Esophagus squamous epithelium (tissue), 5 donors: ENCODE measurements at places on chromosomes 11 and 22.

GRCh38 chr22:49227670-49228069, 600.0 kb downstream of the BRD1 start:
- no peaks in the 10 kb centered on the region for H3K36me3 ChIP-seq
- no peak for DNase-seq
- no peaks in the 10 kb centered on the region for H3K4me1 ChIP-seq
- no peak overlapping the region for H3K27ac ChIP-seq

DNA sequence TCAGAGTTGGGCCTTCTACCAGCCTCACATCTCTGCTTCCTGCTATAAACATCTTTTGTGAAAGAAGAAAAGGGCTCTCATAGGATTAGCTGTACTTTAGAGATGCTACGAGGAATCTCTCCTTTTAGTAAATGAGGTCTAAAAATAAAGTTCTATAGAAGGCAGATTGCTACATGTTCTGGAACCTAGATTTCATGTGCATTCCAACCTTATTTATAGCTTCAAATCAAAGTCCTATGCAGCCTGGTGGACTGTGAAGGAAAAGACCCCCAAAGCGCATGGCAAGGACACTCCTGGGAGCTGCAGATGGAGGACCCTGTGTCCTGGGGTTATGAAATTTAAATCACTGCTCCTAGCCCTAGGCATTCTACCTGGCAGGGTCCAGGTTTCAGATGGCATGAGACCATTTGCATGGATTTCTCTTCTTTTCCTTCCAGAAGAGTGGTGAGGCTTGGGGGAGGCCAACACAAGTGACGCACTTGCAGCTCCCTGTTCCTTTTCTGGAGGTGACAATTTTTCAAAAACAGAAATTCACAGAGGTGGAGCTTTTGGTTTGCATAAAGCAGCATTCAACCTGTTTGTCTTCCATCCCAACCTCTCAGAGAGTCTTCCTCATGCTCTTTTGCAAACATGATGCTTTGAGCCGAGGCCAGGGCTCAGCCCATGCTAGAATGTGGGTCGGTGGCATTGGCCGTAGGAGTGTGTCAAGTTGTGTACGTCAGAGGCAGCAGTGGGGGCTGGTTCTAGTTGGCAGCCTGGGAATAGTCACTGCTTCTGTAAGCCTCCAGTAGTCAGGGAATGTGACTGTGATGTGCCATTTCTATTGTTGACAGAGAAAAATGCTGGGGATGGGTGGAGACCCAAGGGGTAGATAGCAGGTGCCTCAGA, 6.3 kb downstream of the CRY2 start:
- no peak for DNase-seq
- no peaks in the 10 kb centered on the region for H3K36me3 ChIP-seq
- no peak overlapping the region for H3K4me3 ChIP-seq
- no peak overlapping the region for H3K27ac ChIP-seq

GRCh38 chr11:67010296-67010905, 12.5 kb upstream of the SYT12 start:
- no peaks in the 10 kb centered on the region for H3K4me1 ChIP-seq
- H3K36me3 ChIP-seq = no peaks in the 10 kb centered on the region
- no peak overlapping the region for H3K27ac ChIP-seq
- no peaks in the 10 kb centered on the region for H3K27me3 ChIP-seq
- H3K4me3 ChIP-seq = no peak overlapping the region

DNA sequence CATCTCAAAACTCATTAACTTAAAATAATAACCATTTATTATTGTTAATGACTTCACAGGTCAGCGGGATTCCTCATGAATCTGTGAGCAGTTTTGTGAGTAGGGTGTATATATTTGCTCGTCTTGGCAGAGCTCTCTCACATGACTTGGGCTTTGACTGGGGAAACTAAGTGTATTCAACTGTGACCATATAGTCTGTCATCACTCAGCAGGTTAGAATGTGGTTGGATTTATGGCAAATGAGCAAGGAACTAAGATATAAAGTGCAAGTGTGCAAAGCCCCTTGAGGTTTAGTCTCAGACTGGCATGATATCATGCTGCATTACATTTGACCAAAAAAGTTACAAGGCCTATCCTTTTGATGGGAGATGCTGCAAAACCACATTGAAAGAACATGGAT, 254.8 kb downstream of the CNTN5 start:
- DNase-seq = no peak
- H3K27ac ChIP-seq = no peak overlapping the region
- no peaks in the 10 kb centered on the region for H3K4me1 ChIP-seq
- H3K36me3 ChIP-seq = no peaks in the 10 kb centered on the region
- H3K27me3 ChIP-seq = no peaks in the 10 kb centered on the region
- no peak overlapping the region for H3K4me3 ChIP-seq

- DNase-seq = no peak
- no peaks in the 10 kb centered on the region for H3K36me3 ChIP-seq
- no peak overlapping the region for H3K4me3 ChIP-seq
- no peak overlapping the region for H3K27ac ChIP-seq
- H3K27me3 ChIP-seq = no peaks in the 10 kb centered on the region
These were observed 155.2 kb downstream of the DCDC1 start for GRCh38 chr11:31214372-31214771.

DNA sequence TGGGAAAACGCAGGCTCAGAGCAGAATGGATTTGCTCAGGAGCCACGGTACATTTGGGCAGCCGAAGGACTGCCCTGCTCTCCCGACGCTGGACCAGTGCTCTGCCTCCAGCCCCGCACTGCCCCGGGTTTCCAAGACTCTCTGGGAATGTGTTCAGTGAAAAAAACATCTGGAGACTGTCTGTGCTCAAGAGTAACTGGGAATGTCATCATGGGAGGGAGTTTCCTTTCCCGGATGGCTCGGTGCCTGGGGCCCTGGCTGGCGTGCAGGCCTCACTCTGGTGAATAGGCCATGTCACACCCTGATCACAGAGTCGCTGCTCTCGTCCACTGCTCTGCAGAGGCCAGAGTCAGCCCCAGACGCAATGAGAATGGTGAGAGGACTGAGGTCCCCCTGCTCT, 9.8 kb upstream of the APOL6 start:
- peak overlapping the region; percentile 63 for H3K27ac ChIP-seq
- no peaks in the 10 kb centered on the region for H3K27me3 ChIP-seq
- DNase-seq = no peak

DNA sequence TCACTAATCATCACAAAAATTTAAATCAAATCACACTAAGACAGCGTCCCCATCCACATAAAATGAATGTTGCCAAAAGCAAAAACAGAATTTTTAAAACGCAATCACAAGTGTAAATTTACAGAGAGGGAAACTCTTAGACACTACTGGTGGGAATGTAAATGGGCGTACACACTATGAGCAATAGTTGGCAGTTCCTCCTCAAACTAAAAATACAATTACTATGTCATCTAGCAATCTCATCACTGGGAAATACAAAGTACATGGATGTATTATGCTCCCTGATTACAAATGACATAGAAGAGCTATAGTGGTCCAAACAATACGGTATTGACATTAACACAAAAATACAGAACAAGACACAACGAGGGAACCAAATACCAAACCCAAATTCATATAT, 8.7 kb upstream of the RGL4 start:
- H3K27ac ChIP-seq = no peak overlapping the region
- H3K36me3 ChIP-seq = peaks cover 6% of the 10 kb centered on the region
- no peaks in the 10 kb centered on the region for H3K27me3 ChIP-seq
- no peak overlapping the region for H3K4me3 ChIP-seq
- DNase-seq = no peak
- no peaks in the 10 kb centered on the region for H3K4me1 ChIP-seq

DNA sequence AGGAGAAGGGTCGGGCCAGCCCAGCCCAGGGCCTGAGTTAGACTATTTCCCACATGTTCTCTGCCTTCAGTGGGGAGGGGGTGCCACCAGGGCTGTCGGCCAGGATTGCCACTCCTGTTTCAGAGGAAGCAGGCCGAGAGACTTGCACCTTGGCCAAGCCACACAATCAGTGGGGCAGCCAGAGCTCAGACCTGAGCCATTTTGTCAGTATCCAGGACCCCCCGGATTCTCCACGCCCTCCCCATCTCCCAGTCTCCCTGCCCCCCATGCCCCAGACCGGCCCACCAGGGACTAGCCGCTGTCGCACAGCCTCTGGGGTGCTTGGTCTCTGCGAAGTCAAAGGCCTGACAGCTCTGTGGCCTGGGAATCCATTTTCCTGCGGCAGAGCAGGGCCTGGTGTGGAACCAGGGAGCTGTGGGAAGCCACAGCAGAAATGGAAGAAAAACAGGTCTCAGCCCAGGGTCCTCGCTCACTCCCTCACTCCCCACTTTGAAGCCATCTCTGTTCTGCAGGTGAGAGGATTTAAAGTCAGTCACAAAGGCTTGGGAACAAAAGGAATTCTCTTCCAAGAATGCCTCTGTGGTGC, 25.5 kb upstream of the MGAT3 start:
- peaks cover 11% of the 10 kb centered on the region for H3K4me1 ChIP-seq
- H3K36me3 ChIP-seq = peaks cover 29% of the 10 kb centered on the region

- H3K27ac ChIP-seq = peak overlapping the region; percentile 25
- H3K4me3 ChIP-seq = no peak overlapping the region
- peaks cover 17% of the 10 kb centered on the region for H3K4me1 ChIP-seq
- H3K27me3 ChIP-seq = no peaks in the 10 kb centered on the region
- DNase-seq = no peak
These were observed 5.3 kb upstream of the LRRN4CL start for GRCh38 chr11:62694455-62695167.

GRCh38 chr11:36098853-36099375, 155.1 kb downstream of the LDLRAD3 start:
- no peak overlapping the region for H3K27ac ChIP-seq
- no peak for DNase-seq
- H3K4me1 ChIP-seq = no peaks in the 10 kb centered on the region

GRCh38 chr11:45410391-45411227, 124.5 kb upstream of the SYT13 start:
- no peak for DNase-seq
- H3K4me3 ChIP-seq = no peak overlapping the region
- H3K36me3 ChIP-seq = no peaks in the 10 kb centered on the region
- no peak overlapping the region for H3K27ac ChIP-seq

- H3K36me3 ChIP-seq = no peaks in the 10 kb centered on the region
These were observed 123.9 kb downstream of the MRTFA start for GRCh38 chr22:40512426-40513136.

- peaks cover 34% of the 10 kb centered on the region for H3K36me3 ChIP-seq
- DNase-seq = no peak
- no peaks in the 10 kb centered on the region for H3K27me3 ChIP-seq
- H3K27ac ChIP-seq = no peak overlapping the region
- no peak overlapping the region for H3K4me3 ChIP-seq
- peaks cover 32% of the 10 kb centered on the region for H3K4me1 ChIP-seq
These were observed 55.6 kb downstream of the TCF20 start for GRCh38 chr22:42214633-42215415.

GRCh38 chr22:45743687-45744086, 72.1 kb downstream of the ATXN10 start:
- no peak overlapping the region for H3K4me3 ChIP-seq
- H3K4me1 ChIP-seq = peaks cover 66% of the 10 kb centered on the region

DNA sequence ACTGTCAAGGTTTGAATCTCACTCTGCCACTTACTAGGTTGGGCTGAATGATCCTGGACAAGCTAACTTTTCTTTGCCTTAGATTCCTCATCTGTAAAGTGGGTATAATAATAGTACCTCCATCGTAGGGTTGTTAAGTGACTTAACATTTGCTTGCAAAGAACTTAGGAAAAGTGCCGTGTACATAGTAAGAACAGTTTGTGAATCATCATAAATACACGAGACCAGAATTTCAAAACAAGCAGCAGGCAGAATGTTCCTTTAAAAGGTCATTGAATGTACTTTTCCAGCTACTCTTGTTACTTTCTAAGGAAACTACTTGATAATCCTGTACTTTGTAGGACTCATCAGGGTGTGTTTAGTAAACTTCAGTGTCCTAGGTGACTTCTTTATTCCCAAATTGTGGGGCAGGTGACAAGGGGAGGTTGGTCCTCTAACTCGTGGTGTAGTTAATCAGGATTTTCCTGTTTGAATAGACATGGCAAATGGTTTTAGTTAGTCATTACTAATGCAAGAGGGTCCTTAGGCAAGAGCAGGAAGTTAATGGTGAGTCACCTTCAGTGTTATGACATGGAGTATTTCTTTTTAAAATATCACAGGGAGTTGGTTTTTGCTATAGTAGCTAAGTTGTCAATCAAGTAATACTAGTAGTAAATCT, 67.9 kb downstream of the YAP1 start:
- peak overlapping the region; percentile 75 for H3K27ac ChIP-seq
- H3K36me3 ChIP-seq = no peaks in the 10 kb centered on the region
- no peak overlapping the region for H3K4me3 ChIP-seq
- H3K4me1 ChIP-seq = peaks cover 13% of the 10 kb centered on the region
- no peaks in the 10 kb centered on the region for H3K27me3 ChIP-seq
- DNase-seq = no peak

- no peak overlapping the region for H3K27ac ChIP-seq
- no peak overlapping the region for H3K4me3 ChIP-seq
- no peaks in the 10 kb centered on the region for H3K27me3 ChIP-seq
- H3K4me1 ChIP-seq = no peaks in the 10 kb centered on the region
- no peaks in the 10 kb centered on the region for H3K36me3 ChIP-seq
These were observed 1451.2 kb downstream of the BRD1 start for GRCh38 chr22:48376428-48376827.

- H3K4me3 ChIP-seq = no peak overlapping the region
- H3K27ac ChIP-seq = no peak overlapping the region
- peaks cover 15% of the 10 kb centered on the region for H3K36me3 ChIP-seq
- no peaks in the 10 kb centered on the region for H3K27me3 ChIP-seq
- no peak for DNase-seq
- no peaks in the 10 kb centered on the region for H3K4me1 ChIP-seq
These were observed 52.0 kb downstream of the TMEM123 start for GRCh38 chr11:102400603-102401002.

GRCh38 chr11:57896361-57897145, 127.1 kb upstream of the OR9Q1 start:
- H3K4me1 ChIP-seq = no peaks in the 10 kb centered on the region
- H3K27ac ChIP-seq = no peak overlapping the region

GRCh38 chr11:66950112-66950535, 8.1 kb downstream of the PC start:
- H3K27me3 ChIP-seq = no peaks in the 10 kb centered on the region
- H3K36me3 ChIP-seq = no peaks in the 10 kb centered on the region
- H3K4me3 ChIP-seq = no peak overlapping the region

DNA sequence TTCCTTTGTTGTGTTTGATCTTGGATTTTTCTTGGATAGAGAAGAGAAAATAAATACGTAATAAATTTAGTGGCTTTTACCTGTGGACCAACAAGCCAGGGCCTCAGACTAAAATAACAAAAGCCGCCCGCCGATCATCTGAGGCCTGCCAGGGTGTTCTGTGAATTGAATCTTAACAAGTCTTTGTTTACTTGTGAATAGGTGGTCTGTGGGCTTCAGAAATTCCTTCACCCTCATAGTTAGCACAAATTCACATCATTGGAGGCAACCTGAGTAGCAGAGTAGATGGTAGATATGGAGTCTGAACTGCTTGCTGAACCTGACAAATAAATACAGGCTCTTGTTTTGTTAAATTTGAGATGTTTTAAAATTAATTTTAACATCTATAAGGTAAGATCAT, 176.3 kb upstream of the MTNR1B start:
- no peak overlapping the region for H3K27ac ChIP-seq
- no peaks in the 10 kb centered on the region for H3K27me3 ChIP-seq
- H3K36me3 ChIP-seq = no peaks in the 10 kb centered on the region
- no peak for DNase-seq
- H3K4me1 ChIP-seq = no peaks in the 10 kb centered on the region
- H3K4me3 ChIP-seq = no peak overlapping the region
